Mesothelial cell of epicardium (in vitro differentiated cells): ENCODE measurements at places on chromosomes 6 and 20.

DNA sequence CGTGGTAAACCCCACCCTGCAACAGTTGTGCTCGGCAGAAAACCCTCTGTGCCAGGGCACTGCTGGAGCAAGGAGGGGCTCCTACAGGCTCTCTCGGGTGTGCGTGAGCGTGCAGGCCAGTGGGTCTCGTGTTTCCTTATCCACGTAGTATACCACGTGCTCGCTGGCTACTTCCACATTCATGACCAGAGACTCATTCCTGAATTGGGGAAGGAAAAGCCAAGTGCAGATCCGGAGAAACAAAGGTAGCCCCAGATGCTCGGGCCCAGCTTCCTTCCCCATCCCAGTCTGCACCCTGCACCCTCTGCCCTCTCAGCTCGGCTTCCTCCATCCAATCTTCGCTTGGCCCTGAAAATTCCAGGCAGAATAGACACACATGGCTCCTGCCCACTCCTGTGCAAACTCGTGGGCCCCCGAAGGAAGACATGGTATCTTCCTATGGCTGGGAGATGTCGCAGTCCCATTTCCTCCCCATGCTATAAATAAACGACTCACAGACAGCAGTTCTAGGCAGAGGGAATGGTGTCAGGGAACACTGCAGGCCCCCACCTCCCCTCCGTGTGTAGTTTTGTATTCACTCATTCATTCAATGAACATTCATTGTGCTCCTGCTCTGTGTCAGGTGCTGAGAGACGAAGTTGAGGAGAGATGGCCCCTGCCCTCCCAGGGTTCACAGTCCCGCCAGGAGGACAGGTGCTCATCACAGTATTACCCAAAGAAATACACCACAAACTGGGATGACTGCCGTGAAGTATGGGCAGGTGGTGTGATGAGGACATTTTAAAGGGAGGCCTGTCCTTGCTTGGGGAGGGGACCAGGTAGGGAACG, 29.6 kb downstream of the NPEPL1 start:
- no peak for DNase-seq

DNA sequence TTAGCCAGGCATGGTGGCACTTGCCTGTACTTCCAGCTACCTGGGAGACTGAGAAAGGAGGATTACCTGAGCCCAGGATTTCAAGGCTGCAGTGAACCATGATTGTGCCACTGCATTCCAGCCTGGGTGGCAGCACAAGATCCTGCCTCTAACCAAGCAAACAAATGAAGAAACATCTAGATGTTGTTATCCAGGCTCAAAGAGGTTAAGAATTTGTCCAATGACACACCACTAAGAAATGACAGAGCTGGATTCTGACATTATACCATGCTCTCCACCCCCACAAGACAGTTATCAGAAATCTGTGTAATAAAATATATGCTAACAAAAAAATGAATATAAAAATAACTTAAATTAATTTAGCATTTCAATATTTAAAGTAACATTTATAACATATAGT, 925.5 kb upstream of the SLC35B3 start:
- no peak for DNase-seq

DNA sequence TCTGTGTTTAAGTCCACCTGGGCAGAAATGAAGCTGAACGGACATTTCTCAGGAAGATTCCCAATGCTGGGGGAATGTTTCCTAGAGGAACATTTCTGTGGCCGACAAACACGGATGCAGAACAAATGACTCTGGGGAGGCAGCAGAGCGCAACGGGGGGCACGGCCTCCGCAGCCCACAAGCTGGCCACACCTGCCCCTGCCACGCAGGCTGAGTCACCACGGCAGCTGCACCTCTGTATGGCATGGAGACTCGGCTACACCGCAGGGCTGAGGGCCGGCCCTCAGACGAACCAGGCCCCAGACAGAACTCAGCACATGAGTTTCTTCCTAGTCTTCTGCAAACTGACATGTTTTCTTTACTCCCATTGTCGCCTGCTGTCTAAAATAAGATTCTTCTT, 10.0 kb upstream of the PRR18 start:
- no peak for DNase-seq

- no peak for DNase-seq
These were observed 181.6 kb downstream of the PLCB4 start for GRCh38 chr20:9250511-9250910.

DNA sequence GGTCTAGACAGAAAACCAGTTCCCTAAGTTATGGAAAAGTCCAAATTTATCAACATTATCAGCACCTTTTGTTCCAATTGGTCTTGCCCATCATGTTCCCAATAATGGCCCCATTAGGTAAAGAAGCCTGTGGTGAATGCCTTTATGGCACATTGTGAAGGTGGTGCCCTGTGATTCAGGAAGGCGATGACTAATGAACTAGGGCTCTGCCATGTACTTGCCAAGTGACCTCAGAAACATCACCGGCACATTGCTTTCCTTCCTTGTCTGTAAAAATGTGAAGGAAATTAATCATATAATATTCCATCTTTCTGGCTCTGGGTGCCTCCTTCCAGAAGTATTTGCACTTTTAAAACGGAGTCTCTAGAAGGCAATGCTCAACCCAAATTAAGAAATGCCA, 132.3 kb downstream of the UNC5CL start:
- DNase-seq: no peak

GRCh38 chr20:44938637-44939036, 21.6 kb downstream of the TOMM34 start:
- DNase-seq: no peak

- no peak for DNase-seq
These were observed 811 bp upstream of the RSPO4 start for GRCh38 chr20:1002682-1003561.

DNA sequence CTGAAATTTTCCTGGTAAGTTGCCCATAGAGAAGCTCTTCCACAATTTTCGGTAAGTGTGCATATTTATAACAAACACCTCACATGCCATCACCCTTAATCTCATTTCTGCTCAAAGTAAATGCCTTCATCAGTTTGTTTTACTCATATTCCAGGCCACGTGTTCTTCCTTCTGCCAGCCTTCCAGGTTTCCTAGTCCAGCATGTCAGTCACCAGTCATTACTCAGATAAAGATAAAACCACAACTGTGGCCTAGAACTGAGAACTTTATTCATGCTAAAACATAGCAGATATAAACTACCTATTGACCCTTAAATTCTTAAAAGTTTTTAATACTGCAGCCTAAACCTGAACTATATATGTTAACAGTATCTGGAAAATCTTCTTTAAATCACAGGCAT, 149.5 kb upstream of the SLC22A16 start:
- DNase-seq: no peak

DNA sequence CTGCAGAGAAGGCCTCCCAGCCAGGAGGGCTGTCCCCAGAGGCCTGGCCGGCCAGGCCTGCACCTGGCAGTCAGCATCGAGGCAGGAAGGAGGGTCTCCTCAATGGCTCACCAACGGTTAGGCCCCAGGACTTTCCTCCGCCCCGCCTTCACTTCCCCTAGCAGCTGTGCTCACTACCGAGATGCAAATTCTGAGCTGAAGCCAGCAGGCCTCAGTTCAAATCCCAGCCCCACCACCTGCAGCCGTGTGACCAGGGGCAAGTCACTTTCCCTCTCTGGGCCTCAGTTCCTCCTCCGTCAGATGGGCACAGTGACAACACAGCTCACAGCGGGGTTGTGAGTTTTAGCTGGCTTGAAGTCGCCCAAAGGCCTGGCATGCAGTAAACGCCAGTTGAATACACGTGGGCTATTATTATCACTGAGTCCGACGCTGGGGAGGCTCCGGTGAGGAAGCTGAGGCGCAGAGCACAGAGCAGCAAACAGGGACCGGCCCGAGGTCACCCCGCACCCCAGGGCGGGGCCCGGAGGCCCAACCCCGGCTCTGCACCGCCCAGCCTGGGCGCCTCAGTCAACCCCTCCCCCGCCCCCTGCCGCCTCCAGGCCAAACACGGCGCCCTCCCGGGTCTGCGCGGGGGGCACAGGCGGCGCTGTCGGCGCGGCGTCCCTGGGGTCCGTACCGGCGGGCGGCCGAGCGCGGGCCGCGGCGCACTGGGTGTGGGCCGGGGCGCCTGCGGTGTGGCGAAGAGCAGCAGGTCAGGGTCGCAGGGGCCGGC, 671 bp downstream of the E2F1 start:
- no peak for DNase-seq

DNA sequence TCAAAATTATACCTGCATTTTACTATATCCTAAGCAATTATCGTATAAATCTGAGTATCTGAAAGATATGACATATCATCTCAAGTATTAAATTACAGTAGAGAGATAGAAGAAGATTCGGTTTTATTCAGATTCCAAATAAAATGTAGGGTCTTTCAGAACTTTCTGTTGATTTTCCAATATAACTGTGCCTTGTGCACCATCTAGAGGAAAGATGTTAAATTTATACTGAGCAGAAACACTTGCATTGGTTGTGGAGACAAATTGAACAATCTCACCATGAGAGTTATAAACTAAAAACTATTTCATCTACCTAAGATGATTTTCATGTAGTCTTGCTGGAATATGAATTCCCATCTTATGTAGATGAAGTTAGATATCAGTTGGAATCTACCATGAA, 26.8 kb upstream of the HSF2 start:
- no peak for DNase-seq

DNA sequence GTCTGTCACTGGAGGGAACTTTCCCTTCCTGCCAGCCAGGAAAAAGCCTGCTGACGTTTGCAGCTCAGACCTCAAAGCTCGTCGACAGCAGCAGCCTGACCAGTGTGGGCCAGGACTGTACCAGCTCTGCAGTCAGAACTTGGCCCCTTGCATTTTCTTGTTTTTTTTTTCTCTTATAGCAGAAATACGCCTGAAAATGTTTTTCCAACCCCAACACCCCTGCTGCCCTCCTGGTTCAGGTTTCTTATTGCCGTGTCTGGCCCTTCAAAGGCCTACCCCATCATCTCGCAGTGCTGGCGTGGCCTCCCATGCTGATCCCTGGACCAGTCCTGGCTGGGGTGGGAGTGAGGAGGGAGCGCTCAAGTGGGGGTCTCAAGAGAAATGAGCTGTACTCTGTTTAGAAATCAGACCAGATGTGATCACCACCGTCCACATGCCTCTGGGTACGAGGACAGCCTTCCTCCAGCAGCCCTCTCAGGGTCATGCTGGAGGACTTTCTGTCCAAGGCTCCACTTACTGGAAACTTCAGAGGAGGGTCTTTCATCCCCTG, 169.0 kb downstream of the FOXC1 start:
- DNase-seq: no peak

DNA sequence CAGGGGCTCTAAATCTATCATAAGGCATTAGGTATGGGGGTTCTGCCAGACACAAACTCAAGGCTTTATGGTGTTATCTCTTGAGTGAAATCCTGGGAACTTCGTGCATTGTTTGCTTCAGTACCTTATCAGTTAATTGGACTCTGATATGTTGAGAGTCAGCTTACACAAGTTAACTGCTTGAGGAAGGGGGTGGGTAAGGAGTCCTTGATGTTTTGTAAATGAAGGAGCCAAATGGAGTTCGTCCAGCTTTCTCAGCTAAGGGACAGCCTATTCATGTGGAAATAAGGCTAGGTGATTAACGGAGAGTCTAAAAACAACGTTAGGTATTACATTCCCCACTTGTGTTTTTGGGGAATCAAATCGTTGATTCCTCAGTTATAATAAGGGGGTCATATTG, 157.4 kb downstream of the TRIM27 start:
- no peak for DNase-seq

DNA sequence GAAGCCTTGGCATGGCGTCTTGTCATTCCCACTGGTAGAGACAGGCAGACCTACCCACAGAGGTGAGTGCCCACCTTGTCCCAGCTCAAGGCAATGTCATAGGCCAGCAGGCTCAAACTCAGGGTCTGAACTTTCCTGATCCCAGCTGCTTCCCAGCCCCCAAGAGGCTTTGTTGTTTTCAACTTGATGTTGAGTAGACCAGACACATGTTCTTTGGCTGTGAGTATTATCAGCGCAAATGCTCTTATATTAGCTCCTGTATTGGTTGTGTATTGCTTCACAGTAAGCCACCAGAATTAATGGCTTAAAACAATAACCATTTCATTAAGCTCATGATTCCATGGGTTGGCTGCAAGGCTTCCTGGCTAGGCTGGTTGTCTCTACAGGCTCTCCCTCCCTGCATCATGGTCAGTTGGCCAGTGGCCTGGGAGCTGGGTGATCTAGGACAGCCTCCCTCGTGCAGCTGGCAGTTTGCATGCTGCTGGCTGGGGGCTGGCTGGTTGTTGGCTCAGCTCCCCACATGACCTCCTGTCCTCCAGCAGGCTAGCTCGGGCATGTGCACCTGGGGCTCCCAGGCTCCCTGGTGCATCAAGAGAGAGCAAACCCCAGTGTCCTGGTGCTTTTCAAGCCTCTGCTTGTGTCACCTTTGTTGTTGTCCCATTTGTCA, 21.6 kb downstream of the TOX2 start:
- no peak for DNase-seq

DNA sequence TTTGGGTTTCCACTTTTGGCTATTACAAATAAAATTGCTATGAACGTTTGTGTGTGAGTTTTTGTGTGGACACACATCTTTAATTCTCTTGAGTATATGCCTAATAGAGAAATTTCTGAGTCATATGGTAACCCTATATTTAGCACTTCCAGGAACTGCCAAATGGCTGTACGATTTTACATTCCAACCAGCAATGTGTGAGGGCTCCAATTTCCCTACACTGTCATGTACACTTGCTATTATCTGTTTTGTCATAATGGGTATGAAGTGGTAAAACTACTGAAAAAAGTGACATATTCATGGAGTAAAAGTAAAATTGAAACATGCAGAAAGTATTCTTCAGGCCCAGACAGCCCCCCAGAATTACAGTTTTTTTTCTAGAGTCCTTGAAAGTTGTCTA, 59.6 kb upstream of the ESR1 start:
- no peak for DNase-seq

- no peak for DNase-seq
These were observed 21.8 kb downstream of the LCA5 start for GRCh38 chr6:79515436-79515835.

- no peak for DNase-seq
These were observed 11.8 kb upstream of the FOXC1 start for GRCh38 chr6:1597924-1598323.

DNA sequence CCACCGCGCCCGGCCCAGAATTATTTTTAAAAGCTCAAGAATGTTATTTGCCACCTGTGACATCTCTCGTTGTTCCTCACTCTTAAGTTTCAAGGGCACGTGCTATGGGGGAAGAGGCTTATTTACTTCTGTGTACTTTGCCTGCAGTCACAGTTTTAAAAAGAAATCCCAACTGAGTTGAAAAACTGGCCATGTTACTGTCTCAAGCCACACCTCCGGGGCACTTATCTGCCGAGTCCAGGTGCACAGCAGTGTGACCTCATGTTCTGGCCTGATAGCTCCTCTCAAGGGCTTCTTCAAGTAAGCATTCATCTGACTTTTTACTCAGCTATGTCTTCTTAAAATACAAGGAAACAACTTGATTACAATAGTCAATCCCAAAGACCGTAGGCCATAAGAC, 34.5 kb downstream of the SHLD1 start:
- DNase-seq: no peak

- DNase-seq: no peak
These were observed 261.2 kb downstream of the FOXC1 start for GRCh38 chr6:1870932-1871331.

DNA sequence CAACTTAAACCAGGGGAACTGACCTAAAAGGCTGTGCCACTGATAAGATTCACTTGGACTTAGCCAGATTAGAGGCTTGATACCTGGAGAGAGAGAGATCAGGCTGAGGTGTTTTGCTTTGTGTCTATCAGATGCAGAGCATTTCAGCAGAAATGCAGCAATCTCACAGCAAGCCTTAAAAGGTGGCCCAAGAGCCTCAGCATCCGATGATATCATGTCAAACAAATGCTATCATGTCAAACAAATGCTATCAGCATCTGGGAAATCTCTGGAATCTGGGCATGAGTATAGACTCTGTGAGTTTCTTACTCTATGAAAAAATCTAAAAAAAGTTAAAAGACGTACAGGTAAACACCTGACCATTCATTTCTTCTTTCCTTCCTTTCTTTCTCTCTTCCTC, 718.9 kb downstream of the EYS start:
- no peak for DNase-seq
